Stimulated activated CD4-positive, alpha-beta T cell treated with anti-CD3 and anti-CD28 coated beads, Interleukin-12 subunit alpha, Interleukin-12 subunit beta, amount 100 ng/mL, for 4 hours (primary cell): ENCODE measurements at places on chromosomes 3 and 15.
A peak's percentile ranks its signal among the peaks of the same experiment; 100 is the strongest.

DNA sequence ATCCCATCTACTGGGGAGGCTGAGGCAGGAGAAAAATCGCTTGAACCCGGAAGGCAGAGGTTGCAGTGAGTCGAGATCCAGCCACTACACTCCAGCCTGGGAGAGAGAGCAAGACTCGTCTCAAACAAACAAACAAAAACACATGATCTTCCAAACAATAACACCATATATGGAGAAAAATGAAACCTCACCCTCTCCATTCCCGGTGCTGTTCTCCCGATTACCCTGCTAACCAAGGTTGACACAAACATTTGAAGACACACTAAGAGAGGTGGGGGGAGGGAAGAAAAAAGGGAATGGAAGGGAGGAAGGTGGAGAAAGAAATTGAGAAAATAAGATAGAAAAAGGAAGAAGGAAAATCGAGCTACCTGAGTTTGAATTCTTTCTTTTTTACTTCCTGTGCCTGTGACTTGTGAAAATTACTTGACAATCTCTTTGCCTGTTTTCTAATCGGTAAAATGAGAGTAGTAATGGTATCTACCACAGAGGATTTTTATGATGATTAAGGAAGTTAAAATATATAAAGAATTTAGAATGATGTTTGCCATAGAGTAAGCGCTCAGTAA lies 1.1 kb upstream of the PLSCR2 start:
- DNase-seq, result no peak

DNA sequence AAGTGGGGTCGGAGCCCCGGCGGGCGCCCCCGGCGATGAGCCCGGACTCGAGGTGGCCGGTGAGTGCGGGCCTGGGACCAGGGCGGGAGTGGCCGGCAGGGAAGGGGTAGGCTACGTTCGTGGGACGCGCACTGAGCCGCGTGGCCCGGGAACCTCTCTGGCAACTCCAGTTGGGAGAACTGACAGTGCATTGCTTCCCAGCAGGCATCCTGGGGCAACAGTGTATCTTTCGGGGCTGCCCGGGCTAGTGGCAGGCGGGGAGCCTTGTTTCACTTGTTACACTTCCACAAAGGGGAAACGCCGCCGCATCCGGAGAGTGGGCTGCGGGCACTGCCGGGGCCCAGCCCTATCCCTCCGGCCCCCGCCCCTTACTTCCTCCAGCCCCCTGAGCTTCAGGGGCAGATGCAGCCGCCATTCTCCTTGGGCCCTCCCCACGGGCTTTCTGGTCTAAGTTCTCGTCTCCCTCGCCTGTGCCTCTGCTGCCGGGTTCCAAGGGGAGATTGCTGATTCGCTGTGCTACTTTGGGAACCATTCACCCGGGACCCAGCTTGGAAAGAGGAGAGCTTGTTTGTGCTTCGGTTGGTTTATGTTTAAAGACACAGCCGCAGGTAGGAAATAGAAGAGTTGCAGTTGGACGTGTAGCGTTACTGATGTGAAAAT lies 675 bp downstream of the BRPF1 start:
- peak; percentile 20 for DNase-seq

GRCh38 chr3:53493963-53494791 lies at the start of gene CACNA1D:
Gene CACNA1D (plus strand): TSS chr3:53494611. CDS start chr3:53495167, 556 bp downstream.
- peak; percentile 24 for DNase-seq

GRCh38 chr3:125374996-125375941 lies at the start of gene ZNF148:
Gene ZNF148 (minus strand): TSS chr3:125375325. CDS start chr3:125313640, 61,685 bp downstream.
- DNase-seq, result peak; percentile 88

GRCh38 chr15:34366271-34367065 lies 528 bp downstream of the LPCAT4 start:
- DNase-seq, result peak; percentile 37

- peak; percentile 68 for DNase-seq
Measured at GRCh38 chr3:102229062-102229655, 205.7 kb upstream of the ZPLD1 start.

GRCh38 chr15:97979140-97979520 lies 18.6 kb downstream of the ARRDC4 start:
- no peak for DNase-seq

GRCh38 chr15:66849746-66850077 lies 147.7 kb downstream of the SMAD6 start:
- DNase-seq, result no peak

- DNase-seq, result no peak
Measured at GRCh38 chr3:150434234-150434633, 26.1 kb downstream of the TSC22D2 start.

DNA sequence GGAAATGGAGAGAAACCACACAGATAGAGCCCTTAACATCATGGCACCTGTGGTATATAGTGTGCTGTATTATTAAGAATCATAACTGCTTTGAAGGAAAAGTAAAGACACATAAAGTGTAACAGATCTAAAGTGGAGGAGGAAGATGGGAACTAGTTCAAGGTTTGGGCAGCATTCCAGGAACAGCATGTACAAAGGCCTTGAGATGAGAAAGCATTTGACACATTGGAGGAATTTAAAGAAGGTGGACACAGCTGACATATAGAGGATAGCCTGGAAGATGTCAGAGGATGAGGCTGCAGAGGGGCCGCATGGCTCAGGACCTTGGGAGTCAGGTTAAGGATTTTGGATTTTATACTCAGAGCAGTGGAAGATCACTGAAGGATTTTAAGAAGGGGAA lies 39.0 kb downstream of the LRTM1 start:
- no peak for DNase-seq

- no peak for DNase-seq
Measured at GRCh38 chr3:125163739-125164601, 48.6 kb downstream of the SLC12A8 start.

- no peak for DNase-seq
Measured at GRCh38 chr15:72585476-72586058, 68.9 kb upstream of the GOLGA6B start.

DNA sequence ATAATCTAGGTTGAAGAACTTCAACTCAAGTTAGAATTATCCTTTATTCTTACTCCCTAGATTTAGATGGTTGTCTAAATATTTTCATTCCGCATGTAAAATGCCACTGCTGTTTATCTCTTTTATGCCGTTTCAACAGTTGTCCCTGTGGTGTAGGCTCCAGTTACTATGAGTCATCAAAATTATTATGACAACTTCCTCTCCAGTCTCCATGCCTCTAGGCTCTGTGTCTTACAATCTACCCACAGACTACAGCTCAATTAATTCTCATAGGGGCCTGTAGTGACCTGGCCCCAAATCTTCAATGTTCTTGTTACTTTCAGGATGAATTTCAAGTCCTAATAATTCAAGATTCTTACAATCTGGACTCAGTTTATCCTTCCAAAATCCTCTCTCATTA lies 105.8 kb upstream of the UNC13C start:
- no peak for DNase-seq

DNA sequence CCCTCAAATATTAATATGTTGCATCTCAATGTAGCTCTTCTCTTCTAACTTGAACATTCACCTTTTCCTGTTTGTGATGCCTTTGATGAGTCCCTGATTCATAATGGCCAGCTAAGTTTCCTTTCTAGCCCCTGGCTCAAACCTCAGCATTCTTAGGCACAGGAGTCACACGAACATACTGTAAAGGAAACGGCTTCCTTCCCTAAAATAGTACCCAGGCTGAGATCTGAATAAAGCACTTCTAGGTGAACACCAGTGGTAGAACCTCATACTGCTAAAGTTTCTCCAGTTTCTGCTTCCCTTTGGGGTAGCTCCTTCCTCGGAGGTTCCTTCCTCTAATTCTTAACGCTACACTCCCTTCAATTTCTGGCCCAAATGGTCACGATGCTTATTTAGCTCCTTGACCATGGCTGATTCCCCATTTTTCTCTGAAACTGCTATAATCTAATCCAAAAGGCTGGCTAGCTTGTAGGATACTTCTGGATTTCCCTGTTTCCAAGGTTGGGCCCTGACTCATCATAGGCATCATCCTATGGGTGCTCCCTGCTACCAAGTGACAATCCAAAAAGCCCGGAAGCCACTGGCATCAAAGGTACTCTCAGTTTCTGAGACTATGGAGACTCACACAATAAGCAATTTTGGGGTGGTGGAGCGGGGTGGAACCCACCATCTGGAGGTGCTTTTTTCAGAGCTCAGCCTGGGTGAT lies 2.4 kb downstream of the ANAPC13 start:
- no peak for DNase-seq
